HCT116 (cell line): ENCODE measurements at places on chromosomes 12 and 14.

DNA sequence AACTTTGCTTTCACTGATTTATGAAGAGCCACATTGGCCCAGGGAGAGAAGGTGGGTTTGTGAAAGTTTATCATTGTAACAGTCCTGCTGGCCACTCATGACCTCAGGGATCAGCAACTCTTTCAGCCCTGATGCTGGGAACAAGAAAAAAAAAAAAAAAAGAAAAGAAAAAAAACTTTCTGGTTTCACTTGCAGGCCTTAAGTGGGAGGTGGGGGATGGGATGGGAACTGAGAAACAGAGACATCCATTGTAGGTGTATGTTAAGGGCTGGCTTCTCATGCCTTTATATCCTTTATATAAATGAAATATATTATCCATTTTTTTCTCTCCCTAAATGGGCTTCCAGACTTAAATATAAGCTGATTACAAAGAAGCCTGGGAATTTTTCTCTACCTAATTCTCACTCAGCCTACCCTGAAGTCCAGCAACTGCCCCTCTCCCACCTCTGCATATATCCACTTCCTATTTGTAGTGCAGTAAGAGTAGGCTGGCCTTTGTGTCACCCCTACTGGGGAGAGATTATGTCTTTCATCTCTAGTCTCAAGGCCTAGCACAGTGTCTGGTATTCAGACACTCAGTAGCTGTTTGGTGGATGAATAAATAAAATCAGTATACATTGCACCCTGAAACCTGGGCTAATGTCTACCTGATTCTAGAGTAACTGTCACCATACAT lies 187.1 kb downstream of the KICS2 start:
- no peak for DNase-seq

GRCh38 chr14:55912344-55912743 lies 205.9 kb upstream of the PELI2 start:
- DNase-seq, result no peak

- no peak for DNase-seq
These were observed 37.4 kb upstream of the TMEM179 start for GRCh38 chr14:104641753-104642539.

- no peak for DNase-seq
These were observed 15.4 kb downstream of the C1S start for GRCh38 chr12:7075939-7076338.

GRCh38 chr12:116508145-116509121 lies 50.7 kb upstream of the MAP1LC3B2 start:
- DNase-seq, result no peak

GRCh38 chr14:85744573-85744972 lies 214.6 kb downstream of the FLRT2 start:
- no peak for DNase-seq

- DNase-seq, result no peak
These were observed 596.0 kb downstream of the SLC16A7 start for GRCh38 chr12:60191676-60192359.

DNA sequence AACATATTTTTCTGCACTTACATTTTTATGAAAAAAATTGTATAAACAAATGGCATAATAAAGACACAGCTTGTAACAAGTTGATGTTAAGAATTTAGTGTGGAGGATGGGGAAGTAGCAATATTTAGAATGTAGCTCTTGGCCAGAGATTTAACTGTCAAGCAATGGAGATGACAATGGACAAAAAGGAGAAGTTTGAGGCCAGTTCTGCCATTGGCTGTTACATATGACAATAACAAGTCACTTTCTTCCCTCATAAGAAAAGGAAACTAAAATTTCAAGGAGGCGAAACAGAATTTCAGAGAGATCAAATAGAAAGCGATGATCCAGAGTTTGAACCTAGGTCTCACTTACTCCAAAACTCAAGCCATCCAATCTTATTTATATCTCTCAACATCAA lies 122.8 kb upstream of the CCDC175 start:
- DNase-seq, result no peak

- DNase-seq, result no peak
These were observed 17.6 kb downstream of the NINJ2 start for GRCh38 chr12:645563-646071.

DNA sequence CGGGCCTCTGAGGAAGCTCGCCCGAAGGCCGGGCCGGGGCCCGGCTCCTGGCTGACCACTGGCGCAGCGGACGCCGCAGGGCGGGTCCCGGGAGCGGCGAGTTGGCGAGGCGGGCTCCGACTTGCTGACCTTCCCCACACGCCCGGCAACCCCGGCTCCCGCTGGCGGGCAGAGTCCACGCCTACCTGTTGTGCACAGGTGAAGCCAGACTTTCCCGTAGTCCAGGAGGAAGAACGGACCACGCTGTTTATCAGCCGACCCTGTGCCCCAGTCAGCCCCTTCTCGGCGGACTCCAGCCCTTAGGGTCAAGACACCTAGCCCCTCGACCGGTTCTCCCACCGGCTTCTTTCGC lies 407 bp downstream of the HEATR5A start:
- no peak for DNase-seq

DNA sequence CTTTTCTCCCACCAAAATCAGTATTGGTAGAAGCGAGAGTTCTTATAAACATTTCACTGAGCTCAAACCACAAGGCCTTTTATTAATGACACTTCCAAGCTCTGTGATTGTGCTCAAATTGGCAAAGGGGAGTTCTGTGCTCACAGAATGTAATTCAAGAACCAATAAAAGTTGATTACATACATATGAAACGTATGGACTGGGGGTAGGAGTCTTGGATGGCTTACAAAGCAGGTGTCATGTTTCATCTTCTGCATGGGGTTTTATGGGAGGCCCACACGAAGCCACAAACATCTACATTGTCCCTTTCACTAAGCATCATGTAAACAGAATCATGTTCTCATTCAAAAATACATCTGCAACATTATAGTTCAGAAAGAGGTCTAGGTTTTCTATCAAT lies 828.3 kb downstream of the VRK1 start:
- DNase-seq, result no peak

DNA sequence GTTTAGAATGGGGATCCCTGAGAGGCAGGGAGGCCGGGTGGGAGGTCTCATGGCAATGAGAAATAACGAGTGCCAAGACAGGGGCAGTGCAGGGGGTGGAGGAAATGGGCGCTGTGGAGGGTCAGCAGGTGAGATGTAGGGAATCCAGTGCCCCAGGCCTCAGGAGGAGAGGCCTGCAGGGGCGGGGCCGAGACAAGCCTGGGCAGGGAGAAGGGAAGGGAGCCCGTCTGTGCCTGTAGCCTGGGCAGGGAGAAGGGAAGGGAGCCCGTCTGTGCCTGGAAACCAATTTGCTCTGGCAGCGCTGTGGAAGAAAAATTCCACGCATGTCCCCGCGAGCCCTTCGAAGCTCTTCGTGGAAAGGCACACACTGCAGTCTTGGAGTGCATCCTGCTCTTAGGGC lies 10.6 kb upstream of the NCOR2 start:
- DNase-seq, result no peak

DNA sequence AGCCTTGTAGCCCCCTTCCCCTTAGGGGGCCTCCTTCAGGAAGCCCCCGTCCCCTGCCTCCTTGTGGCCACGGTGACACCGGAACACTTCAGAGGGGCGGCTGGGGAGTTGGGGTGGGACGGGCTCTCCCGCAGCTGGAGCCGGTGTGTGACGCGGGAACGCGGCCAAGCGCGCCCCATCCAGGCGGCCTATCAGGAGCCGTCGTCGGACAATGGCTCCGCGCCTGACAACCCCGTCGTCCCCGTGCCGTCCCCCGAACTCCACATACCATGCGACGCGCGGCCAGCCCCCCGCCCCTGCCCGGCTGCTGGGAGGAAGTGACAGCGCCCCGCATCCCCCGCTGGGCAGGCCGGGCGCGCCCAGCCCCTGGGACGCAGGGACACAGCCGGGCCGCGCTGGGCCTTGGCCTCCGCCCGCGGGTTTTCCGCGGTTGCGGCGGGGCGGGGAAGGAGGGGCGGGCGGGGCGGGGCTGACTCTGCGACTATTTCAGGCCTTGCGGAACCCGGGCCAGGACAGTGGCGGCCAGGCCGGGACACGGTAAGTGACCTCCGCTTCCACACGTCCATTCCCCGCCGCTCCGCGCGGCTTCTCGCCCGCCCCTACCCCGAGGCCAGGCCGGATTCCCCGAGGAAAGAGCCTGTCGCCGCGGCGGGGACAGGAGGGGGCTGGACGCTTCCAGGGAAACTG lies at the start of gene TNFAIP2:
Gene TNFAIP2 (plus strand): TSS at position 515 of the 687 bp plus-strand sequence. CDS start 2,997 bp downstream, outside the sequence.
- DNase-seq, result no peak

DNA sequence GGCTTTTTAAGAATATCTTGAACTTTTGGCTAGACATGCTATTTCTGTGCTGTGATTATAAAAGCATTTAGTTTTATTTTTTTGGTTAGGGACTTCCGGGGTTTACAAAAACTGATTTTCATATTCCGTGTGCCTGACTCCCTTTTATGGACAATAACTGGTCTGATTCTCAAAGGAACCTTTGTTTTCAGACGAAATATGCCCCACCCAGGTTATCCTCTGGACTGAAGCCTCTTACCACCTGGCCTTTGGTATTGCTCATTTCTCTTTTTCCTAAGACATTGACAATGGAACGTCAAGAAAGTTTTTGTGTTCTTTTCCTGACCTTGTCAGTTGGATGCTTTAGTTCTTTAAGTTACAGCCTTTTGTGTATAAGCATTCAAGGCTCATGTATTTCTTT lies 10.8 kb downstream of the TIGAR start:
- no peak for DNase-seq

DNA sequence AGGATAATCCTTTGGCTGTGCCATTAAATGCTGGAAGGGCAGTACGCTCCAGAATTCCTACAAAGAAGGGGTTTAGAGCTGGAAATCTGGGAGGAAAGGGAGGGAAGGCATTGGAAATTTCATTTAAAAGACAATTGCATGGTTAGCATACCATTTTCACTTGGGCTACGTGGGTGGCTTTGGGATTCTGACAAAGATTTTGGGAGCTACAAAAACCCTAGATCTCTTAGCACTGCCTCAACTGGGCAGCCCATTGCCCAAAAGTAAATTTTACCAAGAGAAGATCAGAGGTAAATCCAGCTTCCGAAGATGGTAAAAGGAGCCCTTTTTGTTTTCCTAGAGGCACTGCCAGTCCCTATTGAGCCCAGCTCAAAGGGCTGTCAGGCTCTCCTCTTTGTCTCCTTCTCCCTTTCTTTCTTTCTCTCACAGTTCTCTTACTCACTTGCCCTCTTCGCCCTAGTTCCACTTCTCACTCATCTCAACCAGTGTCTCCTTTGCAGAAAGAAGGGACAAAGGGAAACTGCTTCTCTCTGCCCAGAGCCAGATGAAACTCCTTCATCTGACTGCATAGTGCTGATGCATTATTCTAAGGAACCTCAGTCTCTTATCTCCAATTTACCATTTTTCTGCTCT lies 125.4 kb upstream of the PLEKHA5 start:
- DNase-seq, result no peak

GRCh38 chr12:50728841-50729240 lies 35.1 kb upstream of the ATF1 start:
- DNase-seq, result no peak

GRCh38 chr14:99691111-99691885 lies 7.2 kb downstream of the CYP46A1 start:
- no peak for DNase-seq

- no peak for DNase-seq
These were observed 23.7 kb downstream of the VTI1B start for GRCh38 chr14:67650694-67651093.

DNA sequence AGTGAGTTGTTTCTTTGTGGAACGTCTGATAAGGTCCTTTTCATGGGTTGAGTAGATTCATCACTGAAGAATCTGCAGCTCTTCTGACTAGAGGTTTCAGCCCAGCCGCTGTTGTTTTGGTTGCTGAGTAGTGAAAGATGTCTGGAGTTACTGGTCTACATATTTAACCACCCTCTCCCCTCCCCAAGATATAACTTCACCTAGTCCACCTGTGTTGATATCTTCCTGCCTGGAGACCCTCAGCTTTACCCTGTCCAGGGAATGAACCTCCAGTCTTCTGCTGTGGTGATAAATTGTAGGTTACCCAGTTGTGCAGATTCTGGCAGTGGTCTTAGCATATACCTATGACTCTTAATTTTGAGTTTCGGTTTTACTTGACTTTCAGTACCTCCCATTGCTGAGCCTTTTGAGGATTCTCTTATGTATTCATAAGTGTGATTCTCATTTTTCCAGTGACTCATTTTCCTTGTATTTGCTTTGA lies 62.9 kb downstream of the CCDC91 start:
- no peak for DNase-seq

GRCh38 chr12:31518680-31519227 lies 72.2 kb downstream of the DENND5B start:
- DNase-seq, result peak; percentile 85

GRCh38 chr12:67698672-67699581 lies 50.4 kb downstream of the DYRK2 start:
- no peak for DNase-seq

DNA sequence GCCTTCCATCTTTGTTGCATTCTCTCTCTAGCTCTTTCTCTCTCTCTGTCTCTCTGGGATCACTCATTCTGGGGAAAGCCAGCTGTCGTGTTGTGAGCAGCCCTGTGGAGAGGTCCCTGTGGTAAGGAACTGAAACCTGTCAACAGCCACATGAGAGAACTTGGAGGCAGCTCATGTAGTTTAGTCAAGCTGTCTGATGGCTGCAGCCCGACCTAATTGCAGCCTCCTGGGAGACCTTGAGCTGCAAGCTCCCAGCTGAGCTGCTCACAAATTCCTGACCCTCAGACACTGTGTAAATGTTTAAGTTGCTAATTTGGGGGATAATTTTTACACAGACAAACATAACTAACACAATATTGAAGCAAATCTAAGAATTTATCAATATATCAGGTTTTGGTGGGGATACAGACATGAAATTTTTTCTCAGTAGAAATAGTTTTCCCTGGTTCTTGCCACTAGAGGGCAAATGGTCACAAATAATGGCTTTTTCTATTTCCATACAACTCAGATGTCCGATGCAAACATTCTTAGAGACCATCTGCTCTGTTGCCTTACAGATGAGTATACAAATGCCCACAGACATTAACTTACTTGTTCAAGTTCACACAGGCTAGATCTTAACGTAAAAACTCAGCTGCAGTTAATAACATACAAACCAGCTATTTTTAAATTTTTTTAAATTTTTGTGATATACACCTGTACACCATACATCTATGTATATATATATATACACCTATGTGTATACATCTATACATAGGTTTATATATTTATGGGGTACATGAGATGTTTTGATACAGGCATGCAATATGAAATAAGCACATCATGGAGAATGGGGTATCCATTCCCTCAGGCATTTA lies 15.5 kb upstream of the KRR1 start:
- peak; percentile 40 for DNase-seq

DNA sequence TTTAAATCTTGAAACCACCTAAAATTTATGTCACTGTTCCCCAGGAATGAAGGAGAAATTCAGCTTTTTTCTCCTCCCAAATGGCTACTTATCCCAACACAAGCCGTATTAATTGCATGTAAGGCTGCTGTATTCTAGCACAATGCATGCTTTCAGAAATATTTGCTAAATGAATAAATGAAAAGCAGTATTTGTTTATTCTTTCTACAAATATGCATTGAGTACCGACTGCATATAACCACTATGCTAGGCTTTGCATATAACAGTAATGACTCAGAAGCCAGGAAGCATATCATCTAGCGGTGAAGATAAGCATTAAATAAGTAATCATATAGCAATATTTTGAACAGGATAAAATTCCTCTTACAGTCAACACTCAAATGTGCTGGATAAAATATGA lies 5.7 kb upstream of the LRR1 start:
- no peak for DNase-seq
